A375 (cell line): ENCODE measurements at places on chromosomes 6 and 20. TPM values are rescaled to one million over a fixed set of nuclear protein-coding genes. Genes with fewer than 3 reads are reported as not detected.

Gene CTNNBL1
- 39.3 and 40.5 TPM in 2 replicates for total RNA-seq

Gene RNF182
- total RNA-seq = 4.3 and 5.2 TPM in 2 replicates

Gene DPM1
- total RNA-seq = 133 and 149 TPM in 2 replicates

Gene RPP21
- total RNA-seq = 34.9 and 40.2 TPM in 2 replicates

Gene ARMH2
- not detected in 2 replicates for total RNA-seq

Gene MUCL3
- not detected in 2 replicates for total RNA-seq

Gene ZFP57
- total RNA-seq = not detected in 2 replicates

Gene TSPYL1
- 25.2 and 29.4 TPM in 2 replicates for total RNA-seq

Gene THBD
- total RNA-seq = 0.56 and 0.79 TPM in 2 replicates

Gene ANKRD66
- total RNA-seq = not detected in 2 replicates

Gene PAK5
- not detected in 2 replicates for total RNA-seq

Gene DACT2
- not detected in 2 replicates for total RNA-seq

Gene ADGRF1
- total RNA-seq = 5.4 and 8.6 TPM in 2 replicates

Gene TGIF2
- total RNA-seq = 21.0 and 27.7 TPM in 2 replicates

Gene TRIM38
- total RNA-seq = 4.1 and 4.3 TPM in 2 replicates

Gene OR2H2
- total RNA-seq = not detected in 2 replicates

Gene GRIK2
- 5.8 and 9.0 TPM in 2 replicates for total RNA-seq

Gene EPB41L1
- 20.5 and 21.9 TPM in 2 replicates for total RNA-seq

Gene PRND
- total RNA-seq = not detected in 2 replicates

Gene RAB44
- total RNA-seq = 0.11 TPM in 1 of 2 replicates, not detected in the other

Gene RFX6
- total RNA-seq = not detected in 2 replicates

Gene BPI
- total RNA-seq = not detected in 2 replicates

Gene BPIFB2
- not detected in 2 replicates for total RNA-seq

Gene OR2H1
- not detected in 2 replicates for total RNA-seq

Gene DNAAF9
- total RNA-seq = 2.6 and 2.9 TPM in 2 replicates

Gene APCDD1L
- total RNA-seq = not detected in 2 replicates

Gene SCRT2
- total RNA-seq = not detected in 2 replicates

Gene TXLNB
- total RNA-seq = 0.04 TPM in 1 of 2 replicates, not detected in the other

Gene IPCEF1
- total RNA-seq = not detected in 2 replicates

Gene BTN1A1
- total RNA-seq = not detected in 2 replicates

Gene NKAIN4
- total RNA-seq = 0.32 TPM in 1 of 2 replicates, not detected in the other

Gene MCHR2
- not detected in 2 replicates for total RNA-seq

Gene C20orf96
- total RNA-seq = 1.1 and 1.9 TPM in 2 replicates

Gene MMS22L
- total RNA-seq = 19.5 and 19.8 TPM in 2 replicates

Gene MYBL2
- total RNA-seq = 53.2 and 62.7 TPM in 2 replicates

Gene AHI1
- total RNA-seq = 13.8 and 14.8 TPM in 2 replicates

Gene VPS52
- 24.0 and 24.9 TPM in 2 replicates for total RNA-seq

Gene MYLK4
- total RNA-seq = 0.15 and 0.19 TPM in 2 replicates

Gene CALHM6
- total RNA-seq = 0.38 and 0.82 TPM in 2 replicates

Gene SLC2A10
- 3.0 and 5.4 TPM in 2 replicates for total RNA-seq

Gene GSTA3
- total RNA-seq = not detected in 2 replicates
